ENCODE measurements at places on chromosomes 6 and 20. TPM values are rescaled to one million over a fixed set of nuclear protein-coding genes. Genes with fewer than 3 reads are reported as not detected.

Gene COL10A1
- not detected for total RNA-seq

Gene RFX6
- total RNA-seq = not detected

Gene RARS2
- 56.9 TPM for total RNA-seq

Gene TMEM170B
- total RNA-seq = 0.28 TPM

Gene OR2H2
- total RNA-seq = not detected

Measured in IMR-90 (cell line).